SK-N-MC (cell line): ENCODE measurements at places on chromosomes 2 and 18.

DNA sequence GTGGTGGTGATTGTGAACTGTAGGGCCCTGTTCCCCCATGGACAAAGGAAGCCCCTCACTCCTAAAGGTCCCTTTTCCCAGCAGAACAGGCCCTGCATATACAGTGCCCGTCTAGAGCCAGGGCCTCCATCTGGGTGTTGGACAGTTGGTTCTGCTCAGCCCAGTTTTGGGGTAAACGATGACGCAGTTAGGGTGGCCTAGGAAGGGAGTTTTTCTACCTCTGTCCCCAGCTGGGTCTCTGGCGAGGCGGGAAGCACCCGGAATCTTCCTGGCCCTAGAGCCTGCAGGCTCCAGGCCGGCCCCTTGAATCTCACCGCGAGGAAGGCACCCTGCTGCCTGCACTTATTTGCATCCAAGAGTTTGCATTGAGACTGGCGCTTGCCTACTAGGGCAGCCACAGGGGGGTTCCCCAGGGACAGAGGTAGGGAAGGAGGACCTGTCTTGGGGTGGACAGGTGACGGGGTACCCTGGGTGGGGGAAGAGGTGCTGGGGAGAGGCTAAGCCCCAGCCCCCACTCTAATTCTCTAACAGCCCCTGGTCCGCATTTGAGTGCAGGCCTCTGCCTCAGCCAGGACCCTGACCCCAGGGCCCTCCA, 529 bp upstream of the MTA3 start:
- DNase-seq: no peak

DNA sequence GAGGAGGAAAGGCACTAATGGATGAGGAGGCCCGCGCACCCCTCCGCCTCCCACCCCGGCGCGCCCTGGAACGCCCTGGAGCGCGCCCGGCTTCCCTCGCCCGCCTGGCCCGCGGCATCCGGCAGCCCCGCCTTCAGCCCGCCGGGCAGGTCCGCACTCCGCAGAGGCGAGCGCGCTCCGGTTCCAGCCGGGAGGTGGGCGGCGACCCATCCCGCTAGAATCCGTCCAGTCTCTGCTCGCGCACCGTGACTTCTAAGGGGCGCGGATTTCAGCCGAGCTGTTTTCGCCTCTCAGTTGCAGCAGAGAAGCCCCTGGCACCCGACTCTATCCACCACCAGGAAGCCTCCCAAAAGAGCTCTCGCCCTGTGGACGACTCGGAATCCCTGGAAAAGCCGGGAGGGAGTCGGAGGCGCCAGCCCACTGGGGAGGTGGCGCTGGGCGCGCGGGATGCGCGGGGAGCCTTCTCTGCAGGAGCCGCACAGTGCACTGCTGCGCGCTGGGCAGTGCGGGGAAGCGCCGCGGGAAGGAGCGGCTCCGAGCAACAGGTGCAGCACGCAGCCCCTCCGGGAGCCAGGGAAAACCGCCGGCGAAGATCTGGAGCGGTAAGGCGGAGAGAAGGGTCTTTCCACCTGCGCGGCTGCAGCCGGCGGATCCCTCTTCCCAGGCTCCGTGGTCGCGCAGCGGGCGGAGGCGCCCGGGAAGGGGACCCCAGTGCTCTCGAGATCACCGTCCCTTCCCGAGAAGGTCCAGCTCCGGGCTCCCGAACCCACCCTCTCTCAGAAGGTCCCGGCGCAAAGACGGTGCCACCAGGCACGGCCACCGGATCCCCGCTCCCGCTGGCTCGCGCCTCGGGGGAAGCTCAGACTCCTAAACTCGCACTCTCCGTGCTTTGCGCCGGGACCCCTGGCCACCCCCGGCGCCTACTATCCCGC, at the start of gene GALR1:
GALR1 (plus strand) TSS at position 280 of the 932 bp plus-strand sequence. CDS start 701 bp downstream, outside the sequence.
- DNase-seq: no peak

- no peak for DNase-seq
Measured at GRCh38 chr2:151085181-151085611, 176.5 kb downstream of the RBM43 start.

- peak; percentile 79 for DNase-seq
Measured at GRCh38 chr2:97870396-97870843, 125.3 kb downstream of the TMEM131 start.

DNA sequence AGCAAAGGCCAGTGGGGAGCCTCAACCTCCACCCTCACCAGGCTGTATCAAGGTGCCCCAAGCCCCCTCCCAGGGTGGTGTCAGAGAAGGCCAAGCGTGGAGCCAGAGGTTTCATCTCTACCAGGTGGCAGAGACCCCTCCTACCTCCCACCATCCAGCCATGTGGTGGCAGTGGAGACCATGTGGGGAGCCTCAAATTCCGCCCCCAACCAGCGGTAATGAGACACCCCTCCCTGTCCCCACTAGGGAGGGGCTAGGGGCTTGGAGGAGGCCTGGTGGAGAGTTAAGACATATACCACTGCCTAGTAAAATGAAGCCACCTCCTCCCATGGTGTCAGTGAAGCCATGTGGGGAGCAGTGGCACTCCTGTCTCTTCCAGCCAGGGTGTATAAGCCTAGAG, 24.4 kb upstream of the YPEL5 start:
- DNase-seq: no peak

DNA sequence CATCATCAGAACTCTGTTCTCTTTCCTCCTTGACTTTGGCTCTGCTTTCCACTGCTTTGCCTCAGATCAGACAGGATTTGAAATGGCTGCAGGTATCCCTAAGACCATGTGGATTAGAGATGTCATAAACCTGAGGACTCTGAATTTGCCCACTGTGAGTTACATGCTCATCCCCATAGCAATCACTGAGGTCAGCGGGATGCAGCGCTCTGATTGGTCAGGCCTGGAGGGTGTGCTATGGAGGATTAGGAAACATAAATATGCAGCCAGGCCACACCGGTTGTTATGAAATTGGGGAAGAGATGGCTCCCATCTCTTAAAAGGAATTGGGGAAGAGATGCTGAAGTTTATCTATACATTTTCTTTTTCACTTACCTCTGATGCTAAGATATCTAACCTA, 73.7 kb upstream of the DNAJC10 start:
- no peak for DNase-seq

- DNase-seq: no peak
Measured at GRCh38 chr2:1769703-1770422, 25.5 kb upstream of the PXDN start.

DNA sequence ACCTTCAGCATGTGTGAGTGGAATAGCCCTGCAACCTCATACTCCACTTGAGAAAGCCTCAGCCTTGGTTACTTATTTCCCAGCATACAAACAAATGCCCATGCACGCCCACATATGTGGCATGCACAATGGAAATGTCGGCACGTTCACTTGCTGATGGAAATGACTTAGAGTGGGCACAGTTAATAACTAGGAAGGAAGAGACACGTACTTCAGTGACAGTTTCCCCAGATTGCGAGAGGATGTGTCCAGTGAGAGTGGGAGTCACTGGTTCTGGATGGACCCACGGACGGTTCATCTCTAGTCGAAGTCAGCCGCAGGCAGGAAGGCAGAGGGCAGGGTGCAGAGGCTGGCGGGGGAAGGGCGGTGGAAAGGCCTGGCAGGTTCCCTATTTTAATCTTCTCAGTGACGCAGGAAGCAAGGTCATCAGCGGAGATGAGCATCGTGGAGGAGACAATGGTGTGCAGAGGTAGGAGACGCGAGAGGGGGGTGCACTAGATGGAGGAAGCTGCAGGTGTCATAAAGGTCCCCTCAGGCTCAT, 350.7 kb upstream of the MYT1L start:
- DNase-seq: no peak

DNA sequence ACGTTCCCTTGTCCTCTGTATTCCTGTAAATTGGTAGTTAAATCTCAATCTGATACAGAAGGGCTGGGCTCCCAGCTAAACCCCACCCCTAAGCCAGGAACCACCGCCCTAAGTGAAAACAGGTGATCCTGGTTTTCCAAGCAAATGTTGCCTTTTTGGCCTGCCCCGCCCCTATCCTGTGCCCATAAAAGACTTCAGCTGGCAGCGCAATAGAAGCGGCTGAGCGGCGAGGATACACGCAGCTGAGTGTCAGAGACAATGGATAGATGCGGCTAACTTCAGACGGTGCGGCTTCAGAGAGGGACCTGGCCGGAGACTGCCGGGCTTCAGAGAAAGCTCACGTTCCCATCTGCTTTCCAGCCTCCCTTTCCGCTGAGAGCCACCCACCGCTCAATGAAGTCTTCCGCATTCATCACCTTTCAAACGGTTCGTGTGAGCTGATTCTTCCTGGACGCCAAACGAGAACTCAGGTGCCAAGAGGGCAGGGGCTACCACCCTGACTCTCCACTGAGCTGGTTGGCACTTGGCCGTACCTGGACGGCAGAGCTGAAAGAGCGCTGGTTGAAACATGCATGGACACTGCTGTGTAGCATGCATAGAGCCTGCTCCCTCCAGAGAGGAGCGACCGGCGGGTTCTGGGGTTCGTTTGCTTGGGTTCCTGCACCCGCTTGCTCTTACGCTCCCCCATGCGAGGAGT, 49.5 kb upstream of the POLE4 start:
- DNase-seq: no peak
